Spleen (tissue), 13 donors: ENCODE measurements at places on chromosomes 6 and 20. TPM values are rescaled to one million over a fixed set of nuclear protein-coding genes. Genes with fewer than 3 reads are reported as not detected.
A peak's percentile ranks its signal among the peaks of the same experiment; 100 is the strongest.

- DNase-seq: no peak
Observed at GRCh38 chr6:111381123-111381522, 101.9 kb downstream of the REV3L start.

DNA sequence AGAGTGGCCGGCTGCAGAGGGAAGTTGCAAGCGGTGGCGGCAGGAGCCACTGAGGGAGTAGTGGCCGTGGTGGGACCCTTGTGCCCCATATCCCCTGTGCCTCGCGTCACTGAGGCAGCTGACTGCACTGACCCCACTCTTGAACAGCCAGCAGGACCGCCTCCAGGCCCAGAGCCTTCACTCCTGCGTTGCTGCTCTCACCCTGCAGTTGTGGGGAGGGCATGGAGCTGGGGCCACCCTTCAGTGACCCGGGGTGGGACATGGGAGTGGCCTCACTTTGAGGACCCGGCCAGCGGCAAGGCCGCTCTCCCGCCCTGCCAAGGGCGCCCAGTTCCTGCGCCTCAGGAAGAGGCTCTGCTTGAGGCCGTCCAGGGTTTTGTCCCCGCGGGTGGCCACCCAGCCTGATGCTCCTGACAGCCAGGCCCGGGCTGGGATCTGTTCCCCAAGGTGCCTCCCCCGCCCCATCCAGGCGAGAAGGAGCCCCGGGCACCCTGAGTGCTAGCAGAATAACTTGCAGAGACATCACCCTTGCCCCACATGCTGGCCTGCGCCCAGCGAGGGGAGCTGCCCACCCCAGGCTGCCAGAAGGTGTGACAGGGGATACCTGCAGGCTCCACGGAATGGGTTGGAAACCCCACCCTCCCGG, 44.4 kb downstream of the HLA-DRA start:
- DNase-seq: peak; percentile 72

DNA sequence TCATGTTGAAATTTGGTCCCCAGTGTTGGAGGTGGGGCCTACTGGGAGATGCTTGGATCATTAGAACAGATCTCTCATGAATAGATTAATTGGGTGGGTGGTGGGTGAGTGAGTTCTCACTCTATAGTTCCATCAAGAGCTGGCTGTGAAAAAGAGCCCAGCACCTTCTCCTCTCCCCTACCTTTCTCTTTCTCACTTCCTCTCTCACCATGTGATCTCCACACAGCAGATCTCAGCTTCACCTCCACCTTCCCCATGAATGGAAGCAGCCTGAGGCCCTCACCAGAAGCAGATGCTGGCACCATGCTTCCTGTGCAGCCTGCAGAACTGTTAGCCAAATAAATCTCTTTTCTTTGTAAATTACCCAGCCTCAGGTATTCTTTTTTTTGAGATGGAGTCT, 12.9 kb upstream of the GMNN start:
- DNase-seq: no peak

- no peak for DNase-seq
Observed at GRCh38 chr6:161417717-161418462, 144.0 kb upstream of the AGPAT4 start.

DNA sequence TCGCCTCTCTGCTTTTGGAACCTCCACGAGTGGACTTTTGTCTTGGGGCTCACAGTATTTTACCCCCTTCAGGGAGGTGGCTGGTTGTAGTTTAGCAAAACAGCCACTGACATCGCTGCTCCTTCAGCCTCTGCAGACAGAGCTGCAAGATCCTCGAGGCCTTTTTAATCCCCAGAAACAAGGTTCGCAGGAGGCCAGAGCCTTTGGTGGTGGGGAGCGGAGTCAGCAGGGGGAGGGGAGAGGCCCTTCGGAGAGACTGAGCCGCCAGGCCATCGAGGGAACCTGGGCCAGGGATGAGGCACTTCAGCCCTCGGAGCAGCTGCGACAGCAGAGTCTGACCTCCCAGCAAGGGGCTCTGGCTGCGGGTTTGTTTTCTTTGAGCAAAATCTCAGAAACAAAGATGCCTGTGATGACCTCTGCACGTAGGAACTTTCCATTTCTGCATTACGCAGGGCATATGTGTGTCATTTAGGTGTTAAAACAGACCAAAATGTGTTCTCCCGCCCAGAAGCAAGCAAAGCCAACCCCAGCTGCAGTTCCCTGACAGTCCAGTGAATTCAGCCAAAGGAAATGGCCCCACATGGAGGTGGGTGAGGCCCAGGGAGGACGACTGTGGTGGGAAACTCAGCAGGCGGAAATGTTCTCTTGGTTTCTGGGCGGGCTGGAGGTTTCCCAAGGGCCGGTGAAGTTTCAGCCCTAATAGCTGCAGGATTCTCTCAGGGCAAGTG, 171.2 kb upstream of the SULF2 start:
- DNase-seq: no peak

DNA sequence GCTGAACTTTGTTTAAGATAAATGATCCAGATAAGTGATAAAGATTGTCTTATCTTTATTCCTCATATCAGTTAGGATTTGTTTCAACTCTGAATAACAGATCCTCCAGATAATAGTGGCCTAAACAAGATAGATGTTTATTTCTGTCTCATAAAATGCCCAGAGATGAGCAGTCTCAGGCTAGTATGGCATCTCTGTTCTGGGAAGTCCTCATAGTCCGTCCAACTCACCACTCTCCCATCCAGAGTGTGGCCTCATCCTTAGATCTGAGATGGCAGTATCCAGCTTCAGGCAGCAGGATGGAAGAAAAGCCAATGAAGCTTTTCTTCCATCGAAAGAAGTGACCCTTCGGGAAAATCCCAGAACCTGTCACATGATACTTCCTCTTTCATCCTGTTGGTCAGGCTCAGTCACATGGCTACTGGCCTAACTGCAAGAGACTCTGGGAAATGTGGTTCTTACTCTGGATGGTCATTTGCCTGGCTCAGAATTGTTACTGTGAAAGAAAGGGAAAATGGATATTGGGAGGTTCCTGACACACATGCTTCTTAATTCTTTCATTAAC, 29.4 kb upstream of the TAGAP start:
- no peak for DNase-seq

DNA sequence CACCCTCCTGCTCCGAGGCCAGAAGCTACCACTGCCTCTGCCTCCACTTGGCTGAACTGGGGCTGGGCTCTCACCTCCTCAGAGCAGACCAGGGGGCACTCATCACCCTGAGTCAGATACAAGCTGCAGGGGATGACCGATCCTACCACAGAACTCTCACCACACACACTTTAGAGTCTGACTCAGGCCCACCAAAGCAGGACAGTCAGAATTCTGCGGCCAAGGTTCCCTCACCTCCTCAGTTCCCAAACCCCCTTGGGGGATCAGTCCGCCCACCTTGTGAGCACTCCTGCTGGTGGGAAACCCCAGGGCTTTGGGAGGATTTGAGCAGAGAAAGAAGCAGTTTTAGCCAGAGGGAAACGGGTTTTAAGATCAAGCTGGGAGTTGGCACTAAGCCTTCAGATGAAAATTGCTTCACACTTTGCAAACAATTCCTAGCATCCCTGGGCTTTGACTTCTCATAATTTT, 587.8 kb upstream of the JAG1 start:
- DNase-seq: no peak

- DNase-seq: no peak
Observed at GRCh38 chr6:142940487-142940886, 4.5 kb downstream of the HIVEP2 start.

GRCh38 chr6:111845441-111845871, 27.8 kb downstream of the FYN start:
- DNase-seq: peak; percentile 78

DNA sequence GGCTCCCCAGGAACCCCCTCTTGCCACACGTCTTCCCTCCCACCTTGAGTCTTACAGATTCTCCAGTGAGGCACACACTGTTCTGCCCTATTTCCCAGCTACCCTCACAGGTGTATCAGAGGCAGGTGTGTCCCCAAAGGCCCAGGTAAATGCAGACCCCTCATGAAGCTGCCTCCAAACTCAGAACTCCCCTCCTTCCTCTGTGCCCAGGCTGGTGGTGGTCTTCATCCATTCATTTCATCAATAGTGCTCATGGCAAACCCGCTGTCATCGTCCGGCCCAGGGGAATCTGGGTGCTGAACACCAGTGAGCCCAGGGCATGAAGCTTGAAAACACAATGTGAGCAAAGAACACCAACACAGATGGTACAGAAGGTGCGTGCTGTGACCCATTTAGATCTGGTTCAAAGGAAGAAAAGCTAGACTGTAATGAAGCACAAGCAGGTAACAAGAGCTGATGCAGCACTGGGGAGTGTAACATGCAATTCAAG, 213.1 kb downstream of the SYNDIG1 start:
- peak; percentile 32 for DNase-seq

DNA sequence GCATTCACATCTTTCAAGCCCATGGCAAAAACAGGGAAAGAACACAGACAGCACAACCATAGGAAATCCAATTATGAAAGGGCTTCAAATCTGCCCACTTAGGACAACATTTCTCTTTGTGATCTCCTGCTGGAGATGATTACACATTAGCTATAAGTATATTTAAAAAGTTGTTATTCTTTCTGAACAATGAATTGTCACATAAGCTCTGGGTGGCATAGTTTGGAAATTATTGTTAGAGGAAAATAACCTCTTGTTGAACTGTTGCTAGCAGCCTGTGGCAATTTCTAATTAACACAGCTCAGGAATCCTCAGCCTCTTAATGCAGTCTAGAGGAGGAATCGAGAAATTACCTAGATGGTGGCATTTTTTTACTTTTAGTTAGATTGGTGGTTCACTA, 54.9 kb downstream of the BCAS1 start:
- no peak for DNase-seq

DNA sequence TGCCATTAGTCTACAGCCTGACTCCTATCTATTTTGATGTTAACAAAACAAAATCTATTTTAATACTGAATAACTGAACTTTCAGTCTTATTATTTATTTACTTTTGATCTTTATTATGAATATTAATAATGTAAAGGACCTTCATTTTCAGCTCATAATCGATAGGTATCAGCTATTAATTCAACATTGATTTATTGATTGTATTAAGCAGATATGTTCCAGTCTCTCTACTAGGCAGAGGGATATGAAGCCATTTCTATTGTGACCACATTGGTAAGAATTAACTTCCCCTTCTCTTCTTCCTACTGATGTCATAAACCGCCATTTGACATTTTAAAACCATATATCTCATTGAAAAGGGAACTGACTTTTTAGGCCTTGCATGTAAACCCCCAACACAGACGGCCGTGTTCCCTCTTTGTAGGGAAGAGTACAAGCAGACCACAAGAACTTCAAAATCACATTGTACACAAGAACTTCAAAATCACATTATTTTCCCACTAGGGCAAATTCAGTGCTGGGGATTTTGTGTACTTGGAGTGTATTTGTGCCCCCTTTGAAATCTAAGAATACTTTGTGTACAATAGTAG, 69.5 kb upstream of the FABP7 start:
- no peak for DNase-seq

GRCh38 chr20:33015114-33015484, 7.6 kb downstream of the BPIFB2 start:
- peak; percentile 56 for DNase-seq

DNA sequence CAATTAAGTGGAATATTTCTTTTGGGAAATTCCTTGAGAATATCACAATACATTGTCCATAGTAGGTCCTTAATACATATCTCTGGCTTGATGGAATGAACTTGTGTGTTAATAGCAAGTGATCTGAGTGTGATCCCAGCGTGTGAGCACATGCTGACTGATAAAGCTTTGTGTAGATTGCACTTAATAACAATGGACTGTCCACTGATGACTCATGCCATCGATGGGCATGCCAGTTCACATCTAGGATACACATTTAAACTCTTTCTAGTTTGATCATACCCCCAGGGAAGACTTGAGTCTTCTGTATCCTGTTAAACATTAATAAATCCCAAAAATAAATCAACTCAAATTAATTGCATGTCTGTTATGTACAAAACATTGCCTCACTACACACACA, 454.3 kb upstream of the SPTLC3 start:
- DNase-seq: no peak

- peak; percentile 79 for DNase-seq
Observed at GRCh38 chr6:80003826-80004172, 650 bp upstream of the TTK start.

GRCh38 chr6:31652925-31653724, 664 bp upstream of the BAG6 start:
- DNase-seq: peak; percentile 94

GRCh38 chr20:34449674-34450592, 66.3 kb upstream of the DYNLRB1 start:
- DNase-seq: no peak

The HTR1B gene
- not detected for polyA plus RNA-seq

The MDC1 gene
- polyA plus RNA-seq: 18.2 TPM
